HS-5 (cell line): ENCODE measurements at places on chromosomes 7 and 10.

DNA sequence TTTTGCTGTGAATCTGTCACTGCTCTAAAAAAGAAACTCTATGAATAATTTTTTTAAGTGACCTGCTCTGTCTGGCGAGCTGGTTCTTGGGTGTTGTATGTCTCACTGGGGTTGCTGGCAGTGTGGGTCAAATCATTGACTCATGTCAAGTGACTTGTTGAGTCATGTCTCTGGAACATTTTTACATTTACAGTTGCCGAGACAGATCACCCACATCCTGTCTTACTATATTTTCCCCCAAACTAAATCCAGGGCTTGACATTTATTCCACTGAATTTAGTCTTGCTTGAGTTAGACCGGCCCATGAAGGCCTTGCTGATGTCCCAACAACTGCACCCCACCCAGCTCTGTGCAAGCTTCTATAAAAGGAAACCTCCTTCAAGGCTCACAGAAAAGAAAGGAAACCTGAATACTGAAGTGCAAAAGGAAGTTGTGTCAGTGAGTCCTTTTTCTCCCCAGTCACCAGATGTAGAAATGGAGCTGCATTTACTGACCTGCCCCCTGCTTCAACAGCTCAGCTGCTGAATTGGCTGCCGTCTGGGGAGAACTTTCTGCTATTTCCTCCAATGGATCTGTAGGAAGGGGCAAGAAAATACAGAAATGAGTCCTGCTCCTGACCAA is 290.3 kb downstream of the TNS3 start:
- DNase-seq, result peak; percentile 98

- no peak for DNase-seq
Measured at GRCh38 chr10:116006508-116006907, 266.5 kb downstream of the GFRA1 start.

DNA sequence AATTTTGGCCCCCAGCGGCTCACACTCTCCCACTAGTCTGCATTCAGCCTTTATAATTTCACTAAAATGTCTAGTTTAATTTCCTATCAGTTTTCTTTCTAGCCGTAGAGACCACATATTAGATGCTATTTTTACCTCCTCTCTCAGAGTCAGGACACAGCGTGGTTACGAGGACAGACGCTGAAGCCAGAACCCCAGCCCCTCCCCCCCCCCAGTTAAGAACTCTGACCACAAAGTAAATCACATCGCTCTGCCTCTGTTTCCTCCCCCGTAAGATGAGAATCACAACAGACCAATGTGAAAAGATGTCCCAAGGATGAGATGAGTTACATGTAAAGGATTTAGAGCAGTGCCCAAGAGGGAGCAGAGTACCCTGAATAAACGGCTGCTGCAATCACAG is 11.1 kb upstream of the TARP start:
- no peak for DNase-seq

DNA sequence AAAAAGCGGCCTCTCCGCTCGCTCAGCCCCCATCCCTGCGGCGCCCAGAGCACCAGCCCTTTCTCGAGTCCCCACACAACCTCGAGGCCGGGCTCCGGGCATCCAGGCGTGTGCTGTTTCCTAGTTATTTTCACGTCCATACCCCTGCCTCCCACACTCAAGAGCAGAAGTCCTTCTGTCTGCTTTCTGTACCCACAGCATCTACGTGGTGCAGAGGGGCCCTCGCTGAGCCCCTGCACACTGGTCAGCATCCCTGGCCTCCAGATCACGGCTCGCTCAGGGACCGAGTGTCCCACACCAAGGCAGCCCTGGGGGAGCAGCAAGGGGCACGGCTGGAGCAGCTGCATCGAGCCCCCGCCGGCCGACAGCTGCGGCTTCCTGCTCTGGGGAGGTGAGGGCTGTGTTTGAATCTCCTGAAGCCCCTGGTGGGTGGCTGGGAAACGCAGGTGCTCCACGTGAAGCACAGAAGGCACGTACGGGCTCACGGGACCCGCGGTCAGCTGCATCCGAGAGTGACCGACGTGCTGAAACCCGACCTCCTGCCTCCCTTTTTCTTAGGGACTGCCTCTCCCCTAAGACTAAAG is 333.1 kb downstream of the DNAJB6 start:
- no peak for DNase-seq

- no peak for DNase-seq
Measured at GRCh38 chr10:12214093-12214492, 18.1 kb downstream of the CDC123 start.

- DNase-seq, result peak; percentile 36
Measured at GRCh38 chr10:128069351-128070051, 56.7 kb downstream of the MKI67 start.

DNA sequence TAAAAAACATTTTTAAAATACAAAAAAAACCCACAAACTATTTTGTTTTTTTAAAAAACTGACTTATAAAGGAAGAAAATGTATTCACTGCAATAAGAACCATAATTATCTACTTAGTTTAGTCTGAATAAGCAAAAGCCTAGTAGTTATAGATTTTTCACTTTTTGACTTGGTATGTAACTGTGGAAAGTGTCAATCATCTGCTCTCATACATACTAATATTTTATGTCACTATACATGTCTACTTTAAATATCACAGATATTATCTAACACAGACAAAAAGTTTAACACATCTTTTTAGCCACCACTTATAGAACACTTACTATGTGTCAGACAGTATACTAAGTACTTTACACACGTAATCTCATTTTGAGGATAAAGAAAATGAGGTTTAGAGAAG is 3.2 kb upstream of the JMJD1C start:
- no peak for DNase-seq

DNA sequence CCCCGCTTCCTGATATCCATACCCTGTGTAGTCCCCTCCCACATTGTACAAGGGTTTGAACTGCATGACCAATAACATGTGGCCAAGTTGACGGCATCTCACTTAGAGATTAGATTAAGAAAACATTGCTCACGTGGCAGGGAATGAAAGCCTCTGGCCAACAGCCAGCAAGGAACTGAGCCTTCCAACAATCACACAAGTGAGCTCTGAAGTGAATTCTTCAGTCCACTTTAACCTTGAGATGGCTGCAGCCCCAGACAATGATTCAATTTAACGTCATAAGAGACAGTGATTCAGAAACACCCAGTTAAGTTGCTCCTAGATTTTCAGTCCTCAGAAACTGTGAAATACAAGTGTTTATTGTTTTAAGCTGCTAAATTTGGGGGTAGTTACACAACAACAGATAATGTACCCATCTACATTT is 165.9 kb upstream of the PLXNA4 start:
- peak; percentile 25 for DNase-seq

DNA sequence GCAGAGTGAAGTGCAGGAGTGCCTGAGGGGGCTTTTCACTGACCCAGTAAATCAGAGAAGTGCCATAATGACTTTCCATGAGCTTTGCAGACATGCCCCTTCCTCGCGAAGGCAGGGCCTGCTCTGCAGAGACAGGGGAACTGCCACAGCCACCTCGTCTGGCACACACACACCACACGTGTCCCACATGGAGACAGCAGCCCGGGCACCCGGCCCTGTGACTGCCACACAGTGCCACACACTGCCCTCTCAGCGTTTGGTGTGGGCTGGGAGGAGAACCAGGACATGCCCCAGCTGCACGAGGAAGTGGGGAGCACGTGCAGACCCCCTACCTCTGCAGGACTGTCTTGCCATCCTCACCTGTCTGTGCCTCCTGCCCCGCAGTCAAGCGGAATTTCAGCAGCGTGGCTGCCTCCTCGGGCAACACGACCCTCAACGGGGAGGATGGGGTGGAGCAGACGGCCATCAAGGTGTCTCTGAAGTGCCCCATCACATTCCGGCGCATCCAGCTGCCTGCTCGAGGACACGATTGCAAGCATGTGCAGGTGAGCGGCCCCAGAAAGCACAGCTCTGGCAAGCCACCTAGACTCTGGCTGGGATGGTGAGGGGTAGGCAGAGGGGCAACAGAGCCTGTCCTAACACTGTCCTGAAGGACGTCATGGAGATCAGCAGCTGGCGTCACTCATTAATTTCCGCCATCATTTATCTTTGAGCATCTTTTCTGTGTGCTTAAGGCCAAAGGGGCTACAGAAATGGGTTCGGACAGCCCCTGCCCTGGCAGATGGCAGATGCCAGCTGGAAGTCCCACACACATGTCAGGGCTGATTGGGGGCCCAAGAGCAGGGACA is 43.4 kb upstream of the PPIF start:
- DNase-seq, result no peak

- no peak for DNase-seq
Measured at GRCh38 chr7:117086788-117087187, 133.5 kb downstream of the ST7 start.

- DNase-seq, result no peak
Measured at GRCh38 chr7:124088590-124088989, 55.7 kb upstream of the TMEM229A start.

DNA sequence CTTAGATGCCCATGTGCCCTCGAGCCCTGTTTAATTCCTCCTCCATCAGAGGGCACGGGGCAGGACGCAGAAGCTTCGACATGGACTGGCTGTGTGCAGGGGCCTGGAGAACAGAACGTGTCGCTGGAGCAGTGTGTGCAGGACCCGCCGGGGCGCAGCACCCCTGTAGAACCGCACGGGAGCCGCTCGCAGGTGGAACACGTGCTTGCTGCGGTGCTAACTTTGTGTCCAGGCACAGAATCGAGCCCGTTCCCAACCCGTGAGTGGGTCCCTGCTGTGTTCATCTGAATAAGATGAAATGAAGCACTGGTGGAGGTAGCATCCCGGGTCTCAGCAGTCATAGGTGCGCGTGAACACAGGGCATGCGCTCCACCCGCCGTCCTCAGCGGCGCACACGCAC is 116.9 kb downstream of the WDR37 start:
- DNase-seq, result no peak

- DNase-seq, result no peak
Measured at GRCh38 chr10:74862625-74863024, 36.2 kb downstream of the KAT6B start.

DNA sequence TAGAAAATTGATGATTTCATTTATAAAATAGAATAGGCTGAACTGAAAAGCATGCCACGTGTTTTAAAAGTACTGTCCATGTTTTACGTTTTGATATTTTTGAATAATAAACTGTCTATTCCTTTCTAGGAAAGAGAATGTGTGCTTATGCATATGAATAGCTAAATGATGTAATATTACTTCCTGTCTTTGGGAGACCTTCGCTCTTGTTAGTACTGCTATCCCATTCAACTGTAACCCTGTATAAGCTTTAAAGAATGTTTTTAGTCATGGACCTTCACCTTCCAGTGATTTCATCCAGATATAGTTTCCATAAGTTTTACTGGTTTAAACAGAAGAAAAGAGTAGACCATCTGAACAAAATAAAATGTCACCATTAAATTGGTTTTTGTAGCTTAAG is 274.4 kb upstream of the SEMA3A start:
- DNase-seq, result no peak

DNA sequence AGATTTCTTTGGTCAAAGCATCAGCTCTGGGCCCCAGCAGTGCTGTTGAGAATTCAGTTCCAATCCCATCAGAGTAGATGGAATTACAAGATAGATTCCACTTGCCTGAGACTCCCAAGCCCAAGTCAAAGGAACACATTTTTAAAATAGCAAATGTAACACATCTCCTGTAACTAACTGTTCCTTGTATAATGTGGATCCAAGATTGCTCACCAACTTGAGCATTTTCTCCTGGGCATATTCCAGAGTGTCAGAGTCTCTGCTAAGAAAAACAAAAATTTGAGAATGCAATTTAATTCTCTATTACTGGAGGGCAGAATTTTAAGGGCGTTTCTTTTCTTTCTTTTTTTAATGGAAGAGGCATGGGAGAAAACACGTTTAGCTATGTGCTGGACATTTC is 136.7 kb downstream of the NEBL start:
- DNase-seq, result no peak

GRCh38 chr7:131124001-131124629 is 203.6 kb upstream of the MKLN1 start:
- no peak for DNase-seq

DNA sequence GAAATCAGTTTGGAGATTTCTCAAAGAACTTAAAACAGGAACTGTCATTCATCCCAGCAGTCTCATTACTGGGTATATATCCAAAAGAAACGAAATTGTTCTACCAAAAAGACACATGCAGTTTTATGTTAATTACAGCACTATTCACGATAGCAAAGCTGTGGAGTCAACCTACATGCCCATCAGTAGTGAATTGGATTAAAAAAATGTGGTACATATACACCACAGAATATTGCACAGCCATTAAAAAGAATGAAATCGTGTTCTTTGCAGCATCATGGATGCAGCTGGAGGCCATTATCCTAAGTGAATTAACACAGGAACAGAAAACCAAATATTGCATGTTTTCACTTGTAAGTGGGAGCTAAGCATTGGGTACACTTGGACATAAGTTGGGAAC is 158.9 kb downstream of the CDK14 start:
- DNase-seq, result no peak

DNA sequence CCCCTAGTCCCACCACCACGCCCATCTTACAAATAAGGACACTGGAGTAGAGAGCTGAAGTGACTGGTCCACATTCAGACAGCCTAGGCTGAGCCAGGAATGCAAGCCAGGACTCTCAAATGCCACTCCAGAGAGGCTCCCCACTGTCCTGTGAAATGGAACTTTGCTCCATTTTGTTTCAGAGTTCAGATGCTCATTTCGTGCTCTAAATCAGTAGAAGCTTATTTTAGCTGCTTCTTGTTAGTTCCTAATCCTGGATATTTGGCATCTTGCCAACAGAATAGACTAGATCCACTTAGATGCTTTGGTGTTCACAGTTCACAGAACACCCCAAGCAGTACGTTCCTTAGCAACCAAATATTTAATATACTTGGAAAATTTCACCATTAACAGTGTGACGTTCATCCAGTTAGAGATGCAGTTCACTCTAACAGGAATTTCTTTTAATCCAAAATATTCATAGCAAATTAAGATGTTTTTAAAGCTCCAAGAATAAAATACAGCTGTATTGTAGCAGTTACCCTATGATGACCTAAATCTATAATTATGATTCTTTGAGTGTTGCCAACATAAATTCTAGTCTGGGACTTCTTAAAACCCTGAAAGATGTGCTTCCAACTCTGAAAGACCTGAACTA is 7.3 kb downstream of the MMP21 start:
- no peak for DNase-seq

DNA sequence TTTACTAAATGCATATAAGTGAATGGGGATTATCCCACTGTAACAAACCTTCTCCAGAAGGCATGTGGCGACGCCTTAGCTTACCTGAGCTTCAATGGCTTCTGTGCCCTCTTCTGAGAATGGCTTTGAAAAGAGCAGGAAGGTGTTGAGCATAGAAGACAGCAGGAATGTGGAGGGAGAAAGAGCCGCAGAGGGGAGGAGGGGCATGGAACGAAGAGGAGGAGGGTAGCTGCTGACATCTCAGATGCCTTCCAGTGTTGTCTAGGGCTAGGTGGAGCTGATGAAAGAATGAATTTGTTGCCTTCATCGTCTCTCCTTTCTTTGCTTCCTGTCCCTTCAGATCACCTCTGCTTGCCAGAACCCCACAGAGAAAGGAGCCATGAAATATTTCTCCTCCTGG is 86.2 kb downstream of the ITIH5 start:
- no peak for DNase-seq

GRCh38 chr10:93554316-93554663 is 12.2 kb upstream of the FFAR4 start:
- DNase-seq, result no peak
